Activated CD4-positive, alpha-beta T cell treated with anti-CD3 and anti-CD28 coated beads, Interleukin-2, amount 10 ng/mL, durations not matched to agents 7 days and 5 days (primary cell): ENCODE measurements at places on chromosomes 5 and 9.

DNA sequence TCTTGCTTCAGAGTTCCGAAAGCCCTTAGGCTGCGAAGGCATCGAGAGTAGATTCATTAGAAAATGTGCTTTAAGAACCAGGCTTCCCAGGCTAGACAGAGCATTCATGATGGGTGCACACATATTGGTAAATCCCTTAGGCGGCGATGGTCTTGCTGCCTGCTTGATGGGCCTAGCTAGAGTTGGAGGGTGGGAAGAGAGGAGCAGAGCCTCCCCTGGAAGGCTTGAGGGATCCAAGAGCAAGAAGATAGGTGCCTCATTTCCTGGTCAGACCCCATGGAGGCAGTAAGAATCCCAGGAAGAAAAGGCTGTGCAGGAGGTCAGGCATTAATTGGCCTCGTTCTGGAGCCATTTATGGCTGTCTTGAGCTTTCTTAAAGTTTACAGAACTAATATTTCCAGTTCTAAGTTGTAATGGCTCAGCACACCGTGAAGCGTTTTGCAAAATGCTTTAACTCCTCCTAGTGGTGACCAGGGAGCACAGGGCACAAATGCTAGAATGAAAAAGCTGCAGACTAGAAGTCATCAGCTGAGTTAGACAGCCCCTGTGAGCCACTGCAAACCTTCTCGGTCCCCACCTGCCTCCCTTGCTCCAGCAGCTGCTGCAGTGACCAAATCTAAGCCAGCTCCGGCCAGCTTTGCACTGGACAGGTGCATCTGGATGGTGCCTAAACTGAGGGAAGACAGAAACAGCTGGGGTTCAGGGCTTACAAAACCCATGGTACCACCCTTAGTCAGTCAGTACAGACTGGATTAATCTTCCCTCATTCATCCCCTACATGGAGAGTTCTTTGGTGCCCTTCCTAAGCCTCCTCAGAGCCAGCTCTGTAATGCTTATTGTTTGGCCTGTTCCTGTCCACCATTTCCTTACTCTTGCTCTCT, 14.7 kb downstream of the SLC45A2 start:
- DNase-seq = peak; percentile 31

GRCh38 chr9:120877276-120878034, 467 bp upstream of the PHF19 start:
- peak; percentile 75 for DNase-seq

DNA sequence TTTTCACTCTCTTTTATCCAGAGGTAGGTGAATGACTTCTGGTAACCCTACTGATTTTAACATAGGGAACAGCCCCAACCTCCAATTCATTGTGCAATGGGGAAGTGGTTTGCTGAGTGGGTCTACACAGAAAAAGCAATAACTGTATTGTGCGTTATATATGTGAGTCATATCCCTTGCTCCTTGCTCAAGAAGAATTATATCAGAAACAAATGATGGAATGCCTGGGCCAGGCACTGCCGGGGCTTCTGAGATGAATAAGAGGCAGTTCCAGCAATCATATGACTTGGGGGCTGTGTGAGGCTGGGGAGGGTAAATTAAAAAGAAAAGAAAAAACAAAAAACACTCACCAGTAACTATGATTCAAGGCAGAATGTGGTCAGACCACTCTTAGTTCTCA, 79.2 kb upstream of the ABCA1 start:
- no peak for DNase-seq

DNA sequence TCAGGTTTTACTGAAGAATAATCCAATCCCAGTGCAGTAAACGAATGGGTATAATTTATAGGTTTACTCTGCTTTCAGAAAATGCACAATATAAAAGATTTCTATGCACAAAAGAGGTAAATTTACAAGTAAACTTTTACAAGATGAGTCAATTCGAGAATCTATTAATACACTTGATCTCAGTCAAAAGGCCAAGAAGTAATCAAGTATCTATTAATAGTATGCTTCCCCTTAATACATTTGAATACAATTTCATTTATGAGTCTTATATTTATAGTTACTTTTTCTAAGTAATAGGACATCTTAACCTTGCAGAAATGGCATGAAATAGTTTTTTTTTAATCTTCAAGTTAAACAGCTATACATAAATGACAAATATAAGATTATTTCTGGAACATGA, 355.2 kb upstream of the EFNA5 start:
- no peak for DNase-seq

- DNase-seq = no peak
Observed at GRCh38 chr9:72601615-72602014, 80.2 kb downstream of the TMC1 start.

GRCh38 chr9:93574900-93575795, 1.2 kb upstream of the PHF2 start:
- no peak for DNase-seq

DNA sequence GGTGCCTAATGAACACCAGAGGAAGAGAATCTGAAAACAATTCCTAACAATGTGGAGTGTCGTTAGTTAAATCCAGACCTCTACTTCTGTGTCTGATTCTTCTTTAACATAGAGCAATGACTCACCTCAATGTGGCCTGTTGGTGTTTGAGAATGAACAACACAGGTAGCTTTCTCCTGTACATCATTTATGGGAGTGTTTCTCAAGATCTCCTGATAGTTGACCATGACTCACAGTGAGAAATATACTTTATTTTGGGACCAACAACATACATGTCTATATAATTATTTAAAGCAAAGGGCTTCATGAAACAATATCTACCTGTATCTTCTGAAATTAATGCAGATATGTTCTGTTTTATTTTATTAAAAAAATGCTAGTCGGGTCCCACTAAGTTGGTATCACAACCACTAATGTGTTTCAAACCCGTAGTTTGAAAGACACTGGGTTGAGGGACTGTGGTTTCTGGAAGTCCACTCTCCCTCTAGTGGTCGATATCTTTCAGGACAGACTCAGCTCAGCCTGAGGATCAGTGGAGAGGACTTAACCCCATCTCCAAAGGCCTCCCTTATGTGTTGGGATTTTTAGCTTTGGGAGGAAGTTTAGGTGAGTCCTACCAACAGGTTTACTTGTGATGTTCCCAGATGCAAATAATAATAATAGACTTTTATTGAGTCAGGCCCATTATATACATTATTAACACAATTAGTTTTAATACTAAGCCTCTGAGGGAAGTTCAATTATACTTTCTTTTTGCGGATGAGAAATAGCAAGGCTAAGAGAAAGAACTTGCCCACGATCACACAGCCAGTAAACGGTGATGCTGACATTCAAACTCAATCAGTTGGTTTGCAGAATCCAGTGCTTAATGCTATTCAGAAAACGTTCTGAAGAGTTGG, 70.0 kb upstream of the KLF9 start:
- peak; percentile 10 for DNase-seq

DNA sequence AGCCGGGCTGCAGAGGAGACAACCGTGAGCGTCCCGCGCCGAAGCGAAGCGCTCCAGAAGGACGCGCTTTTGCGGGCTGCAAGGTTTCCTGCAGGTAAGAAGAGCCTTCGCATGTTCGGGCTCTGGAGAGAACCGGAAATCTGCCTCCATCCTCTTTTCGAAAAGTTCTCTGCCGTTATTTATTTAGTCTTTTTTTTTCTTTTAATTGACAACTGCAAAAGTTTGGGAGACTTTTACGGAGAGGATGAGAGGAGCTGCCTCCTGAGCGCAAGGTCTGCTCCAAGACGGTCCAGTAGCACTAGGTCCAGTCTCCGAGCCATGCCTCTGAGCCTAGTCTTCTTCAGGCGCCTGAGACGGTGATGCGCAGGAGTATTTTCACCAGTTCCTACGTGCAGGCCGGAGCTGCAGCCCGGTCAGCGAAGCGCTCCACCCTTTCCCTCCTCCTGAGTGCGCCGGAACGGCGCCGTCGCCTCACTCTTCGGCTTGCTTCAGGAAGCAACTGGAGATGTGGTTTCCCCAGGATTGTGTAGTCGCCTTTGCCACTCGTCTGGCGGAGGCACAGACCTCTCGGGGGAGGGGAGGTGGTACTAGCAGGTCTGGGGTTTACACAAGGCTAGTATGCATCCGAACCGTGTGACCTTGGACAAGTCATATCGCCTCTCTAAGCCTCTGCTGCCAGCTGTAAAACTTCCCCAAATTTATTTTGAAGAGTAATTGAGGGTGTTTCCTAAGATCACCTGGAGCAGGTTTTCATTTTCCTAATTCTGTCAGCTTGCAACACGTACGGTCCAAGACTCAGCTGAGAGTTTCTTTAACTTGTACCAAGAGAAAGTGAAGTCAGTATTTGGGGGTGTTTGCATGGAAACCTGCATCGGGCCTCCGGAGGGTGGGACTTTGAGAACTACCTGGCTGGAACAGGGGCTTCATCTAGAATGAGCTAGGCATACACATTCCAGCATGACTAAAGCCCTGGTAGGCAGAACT, 4.5 kb downstream of the POU4F3 start:
- DNase-seq = no peak

DNA sequence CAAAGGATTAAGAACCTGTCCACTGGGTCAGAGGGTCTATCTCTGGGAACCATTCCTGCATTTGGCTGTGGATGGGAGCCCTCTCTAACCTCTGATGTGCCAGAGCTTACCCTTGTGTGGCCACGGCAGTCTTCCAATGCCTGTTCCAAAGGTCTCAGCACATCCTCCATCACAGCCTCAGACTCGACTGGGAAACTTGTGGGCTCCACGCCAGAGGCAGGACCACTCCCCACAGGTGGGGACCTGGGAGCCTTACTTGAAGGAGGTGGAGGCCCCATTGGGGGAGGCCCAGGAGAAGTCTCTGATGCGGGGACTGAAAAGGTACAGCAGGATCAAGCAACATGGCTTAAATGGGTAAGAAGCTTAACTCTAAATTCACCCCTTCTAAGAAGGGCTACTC, 4.4 kb downstream of the EIF4EBP3 start:
- DNase-seq = no peak

DNA sequence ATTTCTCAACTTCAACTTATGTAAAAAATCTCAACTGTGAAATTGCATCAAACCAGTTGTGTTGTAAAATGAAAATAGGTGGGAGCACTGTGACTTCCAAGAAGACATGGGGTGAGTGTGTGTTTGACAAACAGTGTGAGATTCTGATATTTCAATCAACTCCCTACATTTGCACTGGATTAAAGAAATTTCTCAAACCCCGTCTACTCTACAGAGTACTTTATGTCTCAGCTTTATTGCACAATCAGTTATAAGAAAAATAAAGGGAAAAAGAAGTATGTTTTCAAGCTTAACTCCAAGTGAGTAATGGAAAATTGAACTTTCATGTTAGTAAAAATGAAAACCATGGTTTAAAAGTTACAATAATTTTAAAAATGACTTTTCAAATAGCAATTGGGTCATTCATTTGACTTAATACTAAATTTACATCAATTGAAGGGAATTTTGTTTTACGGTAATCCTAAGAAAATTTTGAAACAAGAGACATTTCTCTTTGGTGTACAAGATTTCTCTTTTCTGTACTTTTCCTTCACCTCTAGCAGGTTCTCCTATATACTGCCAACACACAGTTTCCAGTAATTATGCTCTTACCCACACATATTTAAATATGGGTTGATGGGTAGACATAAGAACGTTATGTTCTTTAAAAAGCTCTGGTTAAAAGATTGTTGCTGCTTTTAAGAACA, 80.3 kb downstream of the CDO1 start:
- no peak for DNase-seq

DNA sequence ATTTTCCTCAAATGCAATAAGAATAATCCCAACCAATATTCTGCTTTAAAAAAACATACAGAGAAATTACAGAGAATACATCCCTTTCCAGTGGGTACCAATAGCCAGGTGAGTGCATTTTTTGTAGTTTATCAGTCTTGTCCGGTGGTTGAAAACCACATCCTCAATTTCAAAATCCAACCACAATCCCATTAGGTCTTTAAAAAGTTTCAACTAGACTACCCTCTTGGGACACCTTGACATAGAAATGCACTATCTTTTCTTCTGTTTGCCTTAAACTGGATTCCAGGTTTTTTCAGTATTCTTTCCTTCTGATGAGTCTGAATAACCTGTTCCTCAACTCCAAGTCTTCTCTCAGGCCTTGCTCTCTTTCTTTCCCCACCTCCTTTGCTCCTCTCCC, 223.3 kb downstream of the NR2F1-AS1 start:
- DNase-seq = no peak

- no peak for DNase-seq
Observed at GRCh38 chr5:102511666-102512065, 12.9 kb upstream of the SLCO6A1 start.

GRCh38 chr9:111631214-111631971, at the start of gene DNAJC25:
Gene DNAJC25 (plus strand): TSS chr9:111631334. CDS start chr9:111631408, 74 bp downstream.
- DNase-seq = peak; percentile 98

GRCh38 chr5:179132586-179133355, 72.6 kb downstream of the ZNF354C start:
- DNase-seq = no peak

- DNase-seq = no peak
Observed at GRCh38 chr9:2227144-2227867, 212.2 kb downstream of the SMARCA2 start.

GRCh38 chr9:109681301-109681700, 98.7 kb upstream of the PALM2AKAP2 start:
- no peak for DNase-seq

- peak; percentile 66 for DNase-seq
Observed at GRCh38 chr9:129580211-129580915, 40.5 kb downstream of the C9orf50 start.

GRCh38 chr9:28329323-28329722, 756.0 kb upstream of the C9orf72 start:
- DNase-seq = no peak

- no peak for DNase-seq
Observed at GRCh38 chr9:98241357-98242300, 13.8 kb downstream of the TBC1D2 start.

- no peak for DNase-seq
Observed at GRCh38 chr5:126354012-126354857, 69.0 kb upstream of the GRAMD2B start.

- no peak for DNase-seq
Observed at GRCh38 chr5:35369965-35370790, 139.9 kb upstream of the PRLR start.

- no peak for DNase-seq
Observed at GRCh38 chr9:79470954-79471353, 100.8 kb upstream of the TLE4 start.

- DNase-seq = no peak
Observed at GRCh38 chr9:63728287-63728686, 1556.7 kb downstream of the FOXD4L5 start.

DNA sequence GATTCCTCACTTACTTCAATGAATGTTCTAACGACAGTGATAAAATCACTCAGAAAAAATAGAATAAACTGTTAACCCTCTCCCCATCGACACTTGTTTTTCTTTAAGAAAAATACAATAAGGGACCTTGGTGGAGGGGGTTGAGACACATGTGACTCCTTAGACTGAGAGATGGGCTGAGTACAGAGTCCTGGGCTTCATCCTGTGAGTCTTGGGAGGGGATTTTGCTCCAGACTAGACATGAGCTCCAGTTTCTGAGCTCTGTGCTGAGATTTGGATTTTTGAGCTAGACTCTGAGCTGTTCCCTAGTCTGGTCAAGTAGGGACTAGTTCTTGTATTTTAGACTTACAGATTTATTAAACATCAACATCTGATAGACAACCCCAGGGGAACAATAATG, 241.5 kb upstream of the MVB12B start:
- DNase-seq = no peak

DNA sequence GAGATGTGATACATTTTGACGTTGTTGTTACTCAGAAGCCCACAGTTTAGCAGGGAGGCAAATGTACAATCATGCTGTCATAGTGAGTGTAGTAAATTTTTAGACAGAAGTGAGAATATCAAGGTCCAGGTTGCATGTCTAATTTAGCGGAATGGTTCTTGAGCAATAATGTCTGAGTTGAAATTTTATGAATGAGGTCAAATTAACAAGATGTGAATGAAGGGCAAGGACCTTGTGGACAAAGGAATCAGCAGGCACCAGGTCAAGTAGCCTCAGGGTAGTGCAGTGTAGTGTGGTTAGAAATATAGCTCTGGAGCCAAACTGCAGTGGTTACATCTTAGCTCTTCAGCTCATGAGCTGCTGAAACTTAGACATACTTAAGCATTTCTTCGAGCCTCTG, 36.2 kb downstream of the TNFSF8 start:
- no peak for DNase-seq
